Panc1 (cell line): ENCODE measurements at places on chromosomes 7 and 10. TPM values are rescaled to one million over a fixed set of nuclear protein-coding genes. Genes with fewer than 3 reads are reported as not detected.

DNA sequence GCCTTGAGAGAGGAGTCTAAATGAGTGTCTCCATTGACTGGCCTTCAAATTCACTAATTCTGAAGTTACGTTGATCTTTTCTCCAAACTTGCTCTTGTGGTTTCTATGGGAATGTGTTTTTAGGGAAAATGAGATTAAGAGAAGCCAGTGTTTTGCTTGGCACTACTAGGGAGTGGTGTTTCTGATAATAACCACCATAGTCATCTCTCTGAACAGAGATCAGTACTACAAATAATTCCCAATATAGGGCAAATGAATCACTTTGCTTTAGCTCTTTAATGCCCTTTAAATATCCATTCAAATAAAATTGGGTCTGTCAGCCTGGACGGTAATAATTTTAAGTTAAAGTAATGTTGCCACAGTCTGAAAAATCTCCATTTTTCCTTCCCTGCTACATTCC, 90.8 kb downstream of the NRF1 start:
- DNase-seq = no peak

Gene PTPN20
- 9.5 TPM for total RNA-seq

Gene IFIT2
- total RNA-seq = 31.6 TPM

Gene ANXA8
- 0.72 TPM for total RNA-seq

DNA sequence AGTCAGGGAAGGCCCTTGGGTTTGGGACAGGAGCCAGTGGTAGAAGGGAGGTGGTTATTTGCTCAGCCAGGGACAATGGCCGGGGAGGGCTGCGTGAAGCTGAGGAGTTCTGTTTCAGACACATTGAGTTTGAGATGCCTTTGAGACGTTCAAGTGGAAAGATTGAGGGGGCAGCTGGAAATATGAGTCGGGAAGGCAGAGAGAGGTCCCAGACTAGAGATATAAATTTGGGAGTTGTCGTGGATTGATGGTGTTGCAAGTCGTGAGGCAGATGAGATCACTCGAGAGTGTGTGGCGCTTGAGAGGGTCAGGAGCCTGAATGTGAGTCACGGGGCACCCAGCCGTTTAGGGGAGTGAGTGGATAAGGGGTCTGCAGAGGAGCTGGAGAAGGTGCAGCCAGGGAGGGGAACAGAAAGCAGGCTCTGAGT, 73.3 kb downstream of the ZMIZ1 start:
- DNase-seq = no peak
